ENCODE measurements at places on chromosomes 3 and 15. TPM values are rescaled to one million over a fixed set of nuclear protein-coding genes. Genes with fewer than 3 reads are reported as not detected.

The TSC22D2 gene
- 26.9 TPM for polyA plus RNA-seq

DNA sequence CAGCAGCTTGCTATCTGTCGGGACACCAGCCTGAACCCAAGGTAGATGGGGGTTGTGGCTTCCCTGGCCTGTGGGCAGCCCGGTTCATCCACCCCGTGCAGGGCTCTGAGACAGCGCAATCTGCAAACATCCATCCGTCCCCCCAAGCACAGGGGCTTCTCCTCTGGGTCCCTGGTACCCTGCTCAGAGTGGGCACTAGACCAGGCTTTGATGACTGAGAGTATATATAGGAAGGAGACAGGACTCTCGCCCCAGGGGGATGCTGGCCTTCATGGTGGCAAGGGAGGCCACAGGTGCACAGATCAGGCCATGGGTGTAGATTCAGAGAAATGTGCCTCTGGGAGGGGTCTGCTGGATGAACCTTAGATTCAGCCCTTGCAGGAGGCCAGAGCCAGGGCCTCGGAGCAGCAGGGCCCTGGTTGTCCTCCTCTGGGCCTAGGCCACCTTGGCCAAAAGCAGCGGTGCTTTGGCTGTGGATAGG lies 40.3 kb downstream of the CFAP100 start:
- no peak for DNase-seq

The GRAMD2A gene
- polyA plus RNA-seq, result not detected

DNA sequence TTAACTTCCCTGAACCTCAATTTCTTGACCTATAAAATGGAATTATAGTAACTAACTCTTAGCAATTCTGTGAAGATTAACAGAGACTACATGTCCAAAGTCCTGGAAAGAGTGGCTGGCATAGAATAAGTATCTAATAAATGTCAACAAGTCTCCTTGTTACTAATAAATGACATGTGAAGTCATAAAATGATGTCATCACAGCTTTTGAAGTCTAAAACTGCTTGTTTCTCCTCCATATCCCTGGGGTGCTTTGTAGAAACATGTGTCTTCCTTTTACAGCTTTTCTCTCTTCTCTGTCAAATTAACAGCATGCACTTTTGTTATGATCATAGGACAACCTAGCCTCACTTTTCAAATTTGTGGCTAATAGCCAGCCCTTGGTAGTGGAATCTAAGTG lies 510.2 kb downstream of the NTRK3 start:
- DNase-seq, result no peak

GRCh38 chr15:45714590-45715488 lies 80.0 kb downstream of the SQOR start:
- peak; percentile 35 for DNase-seq

The ST8SIA2 gene
- polyA plus RNA-seq, result not detected

DNA sequence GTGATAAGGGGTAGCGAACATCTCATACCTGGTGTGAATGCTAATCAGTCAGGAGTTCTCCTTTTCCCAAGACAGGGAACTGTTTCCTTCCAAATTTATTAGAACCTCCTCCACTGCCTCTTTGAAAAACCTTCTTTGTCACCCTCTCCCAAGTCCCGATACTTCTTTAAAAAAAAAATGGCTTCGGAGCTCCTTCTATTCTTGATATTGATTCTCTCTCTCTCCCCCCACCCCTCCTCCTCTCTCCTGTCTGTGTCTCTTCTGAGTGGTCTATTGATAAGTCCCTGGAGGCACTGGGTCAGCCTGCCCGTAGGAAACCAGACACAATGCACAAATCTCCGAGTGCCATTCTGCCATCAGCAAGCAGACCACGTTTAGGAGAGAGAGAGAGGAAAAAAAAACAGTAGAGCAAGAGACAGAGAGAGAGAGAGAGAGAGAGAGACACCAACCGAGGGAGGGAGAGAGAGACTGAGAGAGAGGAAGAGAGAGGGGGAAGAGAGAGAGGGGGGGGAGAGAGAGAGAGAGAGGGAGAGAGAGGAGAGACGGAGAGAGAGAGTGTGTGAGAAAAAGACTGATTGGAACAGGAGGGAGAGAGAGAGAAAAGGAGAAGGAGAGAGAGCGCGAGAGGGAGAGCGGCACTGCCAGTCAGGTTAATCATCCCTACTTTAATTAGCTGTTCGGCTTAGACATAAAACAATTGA lies 160.9 kb downstream of the TIGIT start:
- peak; percentile 67 for DNase-seq

DNA sequence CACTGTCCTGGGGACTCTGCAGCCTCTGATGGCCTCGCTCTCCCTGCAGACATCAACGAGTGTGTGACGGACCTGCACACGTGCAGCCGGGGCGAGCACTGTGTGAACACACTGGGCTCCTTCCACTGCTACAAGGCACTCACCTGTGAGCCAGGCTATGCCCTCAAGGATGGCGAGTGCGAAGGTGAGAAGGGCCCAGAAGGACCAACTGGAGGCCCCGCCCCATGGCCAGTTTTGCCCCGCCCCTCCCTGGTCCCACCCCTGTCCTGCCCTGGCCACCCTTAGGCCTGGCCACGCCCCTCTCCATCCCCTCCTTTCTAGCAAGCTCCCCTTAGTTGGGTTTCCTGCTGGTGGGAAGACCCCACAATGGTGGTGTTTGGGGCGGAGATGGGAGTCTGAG lies 77.5 kb downstream of the FBLN2 start:
- DNase-seq, result no peak

The MBNL1 gene
- 214 TPM for polyA plus RNA-seq

- no peak for DNase-seq
These were observed 2.4 kb downstream of the RHO start for GRCh38 chr3:129530821-129531220.

DNA sequence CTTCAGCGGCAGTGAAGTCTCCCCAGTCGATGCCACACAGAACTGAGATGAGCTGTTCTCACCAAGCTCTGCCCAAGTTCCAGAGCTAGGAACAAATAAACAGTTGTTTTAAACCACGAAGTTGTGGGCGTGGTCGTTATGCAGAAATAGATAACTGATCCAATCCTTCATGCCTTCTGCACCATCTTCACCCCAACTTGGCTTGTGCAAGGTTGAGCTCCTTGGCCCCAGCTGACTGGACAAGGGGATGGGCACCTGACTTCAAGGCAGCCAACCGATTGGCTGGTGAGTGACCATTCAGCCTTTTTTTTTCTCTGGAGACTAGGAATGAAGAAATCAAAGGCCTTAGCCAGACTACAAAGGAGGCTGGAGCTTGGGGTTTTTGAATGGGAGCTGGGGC lies 23.9 kb downstream of the LINGO1 start:
- no peak for DNase-seq

DNA sequence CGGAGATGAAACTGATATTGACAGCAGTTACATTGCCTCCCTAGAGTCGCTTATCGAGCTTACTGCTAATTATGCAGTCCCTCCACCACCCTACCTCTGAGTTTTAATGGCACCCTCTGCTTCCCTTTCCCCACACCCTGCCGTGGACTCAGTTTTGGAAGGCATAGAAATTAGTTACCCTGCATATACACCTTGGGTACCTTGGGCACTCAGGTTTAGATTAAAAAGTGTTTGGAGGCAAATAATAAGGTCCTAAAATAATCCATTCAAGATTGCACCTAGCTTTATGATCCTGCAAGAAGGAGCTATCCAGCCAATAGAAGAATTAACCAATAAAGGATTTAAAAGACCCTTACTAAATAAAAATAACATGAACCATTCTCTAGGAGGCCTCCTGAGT lies 117.8 kb upstream of the AGBL1 start:
- DNase-seq, result no peak

- no peak for DNase-seq
These were observed 161.7 kb downstream of the MBNL1 start for GRCh38 chr3:152430223-152431002.

The TTLL13 gene
- polyA plus RNA-seq, result 0.33 TPM

- DNase-seq, result no peak
These were observed 16.3 kb upstream of the VPS8 start for GRCh38 chr3:184795522-184796190.

GRCh38 chr15:77033729-77034671 lies 36.9 kb downstream of the TSPAN3 start:
- DNase-seq, result no peak

DNA sequence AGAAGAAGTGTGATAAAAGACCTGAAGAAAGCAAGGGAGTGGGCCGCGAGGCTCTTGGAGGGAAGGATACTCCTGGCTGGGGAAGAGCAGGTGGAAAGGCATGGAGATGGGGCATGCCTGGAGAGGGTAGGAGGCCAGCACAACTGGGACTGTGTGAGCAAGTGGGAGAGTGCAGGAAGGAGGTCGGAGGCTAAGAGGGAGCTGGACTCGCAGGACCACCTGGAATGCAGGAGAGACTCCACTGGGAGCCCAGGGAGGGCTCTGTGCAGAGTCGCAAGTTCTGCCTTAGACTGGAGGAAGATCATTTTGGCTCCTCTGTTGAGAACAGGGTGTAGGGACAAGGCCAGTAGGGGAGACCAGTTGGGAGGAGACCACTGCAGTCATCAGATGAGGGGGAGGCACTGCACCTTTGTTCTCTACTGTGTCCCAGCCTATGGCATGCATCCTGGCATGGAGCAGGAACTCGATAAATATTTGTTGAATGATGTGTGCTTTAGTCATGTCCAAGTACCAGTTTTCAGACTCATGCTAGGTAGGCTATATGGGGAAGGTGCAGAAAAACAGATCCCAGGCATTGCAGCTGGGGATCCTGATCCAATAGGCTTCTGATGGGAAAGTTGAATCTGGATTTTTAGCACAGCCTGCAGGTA lies 13.7 kb downstream of the FAM107A start:
- no peak for DNase-seq

DNA sequence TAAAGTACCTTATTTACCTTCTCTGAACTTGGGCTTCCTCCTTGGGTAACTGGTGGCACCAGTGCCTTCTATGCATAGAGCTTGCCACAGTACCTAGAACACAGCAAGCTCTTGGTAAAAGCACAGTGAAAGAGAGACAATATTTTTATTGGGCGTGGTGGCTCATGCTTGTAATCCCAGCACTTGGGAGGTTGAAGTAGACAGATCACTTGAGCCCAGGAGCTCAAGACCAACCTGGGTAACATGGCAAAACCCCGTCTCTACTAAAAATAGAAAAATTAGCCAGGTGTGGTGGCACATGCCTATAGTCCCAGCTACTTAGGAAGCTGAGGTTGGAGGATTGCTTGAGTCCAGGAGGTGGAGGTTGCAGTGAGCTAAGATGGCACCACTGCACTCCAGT lies 285.1 kb downstream of the PTPRG start:
- DNase-seq, result no peak

DNA sequence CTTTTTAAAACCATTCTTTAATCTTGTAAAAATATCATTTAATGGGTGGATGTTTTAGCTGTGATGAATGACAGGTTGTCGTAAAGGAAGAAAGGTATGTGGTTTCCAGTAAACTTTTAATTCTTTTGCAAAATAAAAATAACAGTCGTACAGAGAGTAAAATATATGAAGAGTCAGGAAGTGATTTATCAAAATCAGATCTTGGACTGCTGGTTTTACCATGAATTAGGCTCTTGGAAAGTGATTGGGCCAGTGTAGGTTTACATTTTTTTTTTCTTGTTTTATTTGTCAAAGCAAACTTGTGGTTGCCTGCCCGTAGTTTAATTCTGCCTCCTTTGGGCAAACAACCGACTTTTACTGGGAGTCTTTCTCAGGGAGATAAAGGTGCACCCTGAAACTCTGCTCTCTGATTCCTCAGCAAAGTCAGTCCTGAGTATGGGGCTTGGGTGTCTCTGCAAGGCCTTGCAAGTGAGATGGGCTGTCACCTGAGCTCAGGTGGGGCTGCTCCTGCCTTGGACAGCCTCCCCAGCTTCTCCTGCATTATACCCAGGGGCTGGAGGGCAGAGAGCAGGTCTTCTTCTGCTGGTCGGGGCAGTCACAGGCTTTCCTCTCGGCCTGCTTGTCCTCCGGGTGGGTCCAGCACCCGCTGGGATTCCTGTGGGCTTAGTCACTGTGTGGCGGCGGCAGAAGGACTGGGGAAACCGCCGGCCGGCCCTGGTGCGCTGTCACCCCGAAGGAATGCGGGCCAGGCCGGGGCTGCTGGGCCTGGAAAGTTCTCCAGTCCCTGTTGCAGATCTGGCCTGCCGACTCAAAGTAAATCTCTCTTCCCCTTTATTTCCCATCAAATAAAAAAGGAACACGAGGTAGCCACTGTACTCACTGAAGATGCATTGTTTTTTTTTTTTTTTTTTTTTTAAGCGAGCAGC lies 79.0 kb downstream of the IGF1R start:
- no peak for DNase-seq

The POLQ gene
- 0.25 TPM for polyA plus RNA-seq

The CPNE9 gene
- polyA plus RNA-seq, result 0.30 TPM

DNA sequence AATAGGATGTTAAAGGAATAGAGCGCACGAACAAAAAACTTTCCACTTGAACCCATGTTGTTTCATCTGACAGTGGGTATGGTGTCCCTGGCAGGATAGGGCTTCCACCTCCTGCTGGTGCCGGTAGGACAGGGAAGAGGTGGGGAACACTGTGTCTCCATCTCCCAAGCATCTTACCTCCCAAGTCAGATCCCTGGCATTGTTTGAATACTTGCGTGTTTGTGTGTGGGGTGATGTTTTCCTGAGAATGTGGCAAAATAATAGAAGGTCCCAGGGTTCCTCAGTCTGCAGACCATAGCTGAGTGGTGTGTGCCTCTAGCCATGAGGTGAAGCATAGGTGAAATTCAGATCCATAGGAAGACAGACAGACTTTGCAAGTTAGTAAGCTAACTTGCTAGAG lies 119.4 kb downstream of the IGF1R start:
- DNase-seq, result no peak

DNA sequence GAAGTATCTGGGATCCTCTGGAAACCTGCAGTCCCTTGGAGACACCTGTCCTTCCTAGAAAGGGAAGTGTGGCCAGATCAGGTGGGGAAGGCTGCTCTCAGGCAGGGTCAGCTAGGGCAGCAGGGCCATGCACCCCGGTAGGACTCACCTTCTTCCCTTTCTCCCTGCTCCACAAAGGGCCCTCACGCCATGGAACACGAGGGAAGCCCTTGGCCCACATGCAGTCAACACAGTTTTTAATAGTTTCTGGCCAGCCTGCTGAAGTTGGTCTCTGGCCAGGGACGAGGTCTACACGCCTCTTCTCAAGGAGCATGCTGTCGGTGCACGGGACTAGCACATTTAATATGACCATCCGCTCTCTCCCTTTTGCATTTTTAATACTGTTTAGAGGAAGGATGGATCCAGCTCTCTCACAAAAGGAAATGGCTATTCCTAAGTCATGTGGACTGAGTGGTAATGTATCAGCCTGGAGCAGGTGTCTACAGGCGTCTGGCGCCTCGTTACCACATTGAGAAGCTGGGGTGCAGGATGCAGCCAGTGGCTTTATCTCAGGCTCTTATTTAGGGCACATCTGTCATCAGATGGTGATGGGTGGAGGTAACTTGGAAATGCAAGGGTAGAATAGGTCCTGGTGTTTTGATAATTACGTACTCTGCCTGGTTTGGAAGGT lies 153.9 kb downstream of the KLF13 start:
- no peak for DNase-seq

The UROC1 gene
- not detected for polyA plus RNA-seq

The FOXP1 gene
- 133 TPM for polyA plus RNA-seq

The GOLGA6B gene
- not detected for polyA plus RNA-seq

- DNase-seq, result no peak
These were observed 16.2 kb downstream of the ZNF609 start for GRCh38 chr15:64476550-64476949.

The PRSS50 gene
- 0.04 TPM for polyA plus RNA-seq

GRCh38 chr15:67050522-67051087 lies 14.8 kb upstream of the SMAD3 start:
- DNase-seq, result no peak

The VIPR1 gene
- 0.79 TPM for polyA plus RNA-seq

Measured in B cell (primary cell).